ENCODE measurements at places on chromosomes 12 and 14.

GRCh38 chr14:33715227-33715528 is 235.7 kb downstream of the EGLN3 start:
- no peak for DNase-seq

DNA sequence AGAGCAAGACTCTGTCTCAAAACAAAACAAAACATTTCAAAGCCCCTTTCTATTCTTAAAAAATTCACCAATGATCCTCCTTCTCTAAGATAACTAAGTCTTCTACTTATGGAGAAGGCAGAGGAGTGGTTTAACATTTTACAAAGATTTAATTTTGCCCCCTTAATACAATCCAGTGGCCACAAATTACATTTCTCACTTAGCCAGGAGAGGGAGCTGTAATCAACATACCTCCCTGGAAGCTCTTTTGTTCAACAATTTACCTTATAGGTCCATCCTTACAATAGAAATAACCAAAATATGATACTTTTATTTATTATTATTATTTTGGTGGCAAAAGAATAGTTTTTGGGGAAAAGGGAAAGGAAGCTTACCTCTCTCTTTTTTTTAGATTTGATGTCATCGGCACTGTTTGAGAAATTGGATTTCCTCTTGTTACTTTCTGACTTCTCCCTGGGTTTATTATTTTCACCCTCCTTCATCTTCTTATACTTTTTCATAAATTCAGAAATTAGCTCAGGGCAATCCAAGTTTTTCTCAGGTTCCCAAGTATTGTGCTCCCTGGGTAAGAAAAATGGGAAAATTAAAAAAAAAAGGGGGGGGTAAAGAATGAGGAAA is 28.1 kb downstream of the CBX5 start:
- DNase-seq = no peak

DNA sequence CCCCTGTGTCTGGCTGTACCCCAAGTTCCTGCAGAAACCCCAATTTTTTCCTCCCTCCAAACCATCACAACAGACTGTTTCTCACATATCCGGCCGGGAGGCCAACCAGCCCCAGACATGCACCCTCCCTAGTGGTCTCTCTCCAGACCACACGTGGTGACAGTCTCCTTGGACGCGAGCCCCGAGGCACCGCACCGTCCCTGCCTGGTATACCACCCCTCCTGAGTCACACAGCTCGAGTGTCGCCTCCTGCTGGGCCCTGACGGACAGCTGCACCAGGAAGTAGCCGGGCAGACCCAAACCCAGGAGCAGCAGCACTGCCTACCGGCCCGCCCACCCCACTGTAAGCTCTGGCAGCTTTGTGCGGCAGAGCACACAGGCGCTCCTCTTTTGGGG is 97.4 kb downstream of the RFLNA start:
- no peak for DNase-seq

DNA sequence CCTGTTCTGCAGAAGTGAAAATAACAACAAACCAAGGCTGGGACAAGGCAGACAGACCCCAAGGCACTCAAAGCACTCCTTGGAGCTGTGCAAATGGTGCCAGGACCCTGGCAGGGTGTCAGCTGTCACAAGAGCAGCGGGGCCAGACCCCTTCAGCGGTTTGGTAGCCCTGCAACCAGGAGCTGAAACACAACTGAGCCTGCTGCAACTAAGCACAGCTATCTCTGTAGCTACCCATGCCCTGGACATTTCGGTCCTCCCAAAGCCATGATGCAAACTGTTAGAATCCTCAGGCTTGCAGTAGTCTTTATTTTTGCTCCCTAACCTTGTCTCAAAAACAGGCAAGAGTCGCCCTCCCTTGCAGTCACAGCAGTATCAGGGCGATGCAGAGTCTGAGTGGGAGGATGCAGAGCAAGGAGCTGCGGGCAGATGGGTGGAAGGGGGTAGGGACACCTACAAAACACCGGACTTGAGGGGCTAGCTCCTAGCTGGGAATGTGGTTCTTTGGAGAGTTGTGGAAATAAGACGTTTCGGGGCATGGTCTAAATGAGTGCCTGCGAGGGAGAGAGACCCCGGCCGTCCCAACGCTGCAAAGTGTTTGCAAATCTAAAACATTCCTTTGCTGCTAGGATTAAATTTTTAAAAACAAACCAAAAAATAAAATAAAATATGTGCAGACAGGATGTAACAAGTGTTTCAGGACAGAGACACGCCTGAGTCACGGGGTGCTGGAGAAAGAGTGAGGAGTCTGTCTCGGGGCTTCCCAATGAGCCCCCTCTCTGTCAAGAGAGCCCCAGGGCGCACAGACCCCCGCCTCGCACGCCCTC is 1.0 kb downstream of the NUAK1 start:
- DNase-seq = no peak

GRCh38 chr14:31401369-31401932 is 18.9 kb downstream of the HEATR5A start:
- no peak for DNase-seq

- no peak for DNase-seq
Measured at GRCh38 chr12:124861492-124861891, 2.2 kb downstream of the SCARB1 start.

DNA sequence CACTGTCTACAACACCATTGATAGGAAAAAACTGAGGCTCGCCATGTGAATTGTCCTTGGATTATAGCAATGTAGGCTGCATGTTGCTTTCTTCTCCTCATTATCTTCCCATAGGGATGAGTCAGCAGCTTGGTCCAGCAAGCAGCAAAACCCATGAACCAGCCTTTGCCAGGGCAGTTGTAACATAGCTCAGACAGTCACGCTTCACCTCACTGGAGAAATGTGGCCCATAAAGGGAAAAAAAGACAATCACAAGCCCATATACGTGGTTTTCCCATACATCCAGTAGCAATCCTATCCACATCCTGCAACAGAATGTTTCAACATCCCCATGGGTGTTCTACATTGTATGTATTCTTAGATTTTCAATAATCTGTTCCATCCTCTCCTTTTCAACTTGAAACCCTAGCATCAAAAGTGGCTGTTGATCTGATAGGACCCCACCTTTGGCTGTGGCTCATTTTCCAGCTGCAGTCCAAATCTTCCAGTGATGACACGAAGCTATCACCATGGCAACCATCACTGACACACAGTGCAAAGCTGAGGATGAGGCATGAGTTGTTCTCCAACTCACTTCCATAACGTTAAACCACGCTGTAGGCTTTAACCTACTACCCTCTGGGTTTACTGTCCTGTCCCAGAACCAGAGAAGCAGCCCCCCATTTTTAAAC is 34.0 kb downstream of the GRIN2B start:
- DNase-seq = no peak

DNA sequence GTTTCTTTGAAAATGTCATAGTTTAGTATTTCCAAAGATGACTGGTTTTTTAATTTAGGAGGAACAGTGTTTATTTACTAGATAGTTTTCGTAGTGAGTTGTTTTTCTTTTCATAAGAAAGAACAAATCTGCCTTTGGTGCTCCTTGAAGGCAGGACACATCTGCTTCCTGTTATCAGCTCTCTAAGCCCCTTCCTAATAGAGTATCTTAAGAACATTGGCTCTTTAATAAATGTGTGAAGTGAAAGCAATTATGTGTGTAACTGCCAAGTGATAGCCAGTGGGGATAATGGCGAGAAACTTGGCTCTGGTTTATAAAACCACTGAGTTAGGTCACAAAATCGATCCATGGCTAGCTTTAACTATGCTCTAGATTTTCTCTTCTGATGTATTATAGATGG is 23.5 kb upstream of the PPFIBP1 start:
- DNase-seq = no peak

DNA sequence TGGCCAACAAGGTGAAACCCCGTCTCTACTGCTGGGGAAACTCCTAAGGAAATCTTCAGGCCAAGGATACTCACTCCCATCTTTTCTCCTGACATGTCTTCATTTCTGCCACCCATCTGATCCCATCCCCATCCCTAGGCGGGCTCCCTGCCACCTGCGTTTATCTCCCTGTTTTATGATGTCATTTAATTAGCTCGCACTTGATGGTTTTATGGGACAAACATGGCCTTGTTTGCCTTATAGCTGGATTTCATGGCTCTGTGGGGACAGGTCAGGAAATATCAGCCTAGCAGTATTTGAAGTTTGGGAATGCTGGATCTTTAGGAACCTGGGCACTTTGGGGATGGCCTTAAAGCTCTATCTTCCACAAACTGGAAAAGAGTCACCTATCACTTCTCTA is 88.5 kb upstream of the CISTR start:
- DNase-seq = no peak
